ENCODE measurements at places on chromosomes 7 and 10. TPM values are rescaled to one million over a fixed set of nuclear protein-coding genes. Genes with fewer than 3 reads are reported as not detected.

DNA sequence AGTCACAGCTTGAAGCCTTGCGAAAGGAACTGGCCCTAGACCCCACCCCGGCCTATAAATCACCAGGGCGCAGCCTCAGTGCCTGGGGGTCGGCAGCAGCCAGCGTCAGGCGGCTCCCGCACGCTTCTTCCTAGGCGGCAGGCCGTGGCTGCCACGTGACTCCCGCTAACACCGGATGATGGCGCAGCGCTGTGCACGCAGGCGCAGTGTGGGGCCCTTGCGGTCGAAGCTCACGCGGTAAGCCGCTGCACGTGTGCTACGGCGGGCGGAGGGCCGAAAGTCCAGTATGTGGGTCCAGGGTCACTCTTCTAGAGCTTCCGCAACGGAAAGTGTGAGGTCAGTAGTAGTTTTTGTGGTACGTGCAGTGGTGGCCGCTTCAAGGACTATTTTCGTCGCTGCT lies at the start of gene STK31:
Gene STK31 (plus strand): TSS at position 220 of the 400 bp plus-strand sequence. CDS start 67 bp downstream, at position 287.
- no peak for DNase-seq

Gene BMPER
- 2.5 TPM for total RNA-seq

DNA sequence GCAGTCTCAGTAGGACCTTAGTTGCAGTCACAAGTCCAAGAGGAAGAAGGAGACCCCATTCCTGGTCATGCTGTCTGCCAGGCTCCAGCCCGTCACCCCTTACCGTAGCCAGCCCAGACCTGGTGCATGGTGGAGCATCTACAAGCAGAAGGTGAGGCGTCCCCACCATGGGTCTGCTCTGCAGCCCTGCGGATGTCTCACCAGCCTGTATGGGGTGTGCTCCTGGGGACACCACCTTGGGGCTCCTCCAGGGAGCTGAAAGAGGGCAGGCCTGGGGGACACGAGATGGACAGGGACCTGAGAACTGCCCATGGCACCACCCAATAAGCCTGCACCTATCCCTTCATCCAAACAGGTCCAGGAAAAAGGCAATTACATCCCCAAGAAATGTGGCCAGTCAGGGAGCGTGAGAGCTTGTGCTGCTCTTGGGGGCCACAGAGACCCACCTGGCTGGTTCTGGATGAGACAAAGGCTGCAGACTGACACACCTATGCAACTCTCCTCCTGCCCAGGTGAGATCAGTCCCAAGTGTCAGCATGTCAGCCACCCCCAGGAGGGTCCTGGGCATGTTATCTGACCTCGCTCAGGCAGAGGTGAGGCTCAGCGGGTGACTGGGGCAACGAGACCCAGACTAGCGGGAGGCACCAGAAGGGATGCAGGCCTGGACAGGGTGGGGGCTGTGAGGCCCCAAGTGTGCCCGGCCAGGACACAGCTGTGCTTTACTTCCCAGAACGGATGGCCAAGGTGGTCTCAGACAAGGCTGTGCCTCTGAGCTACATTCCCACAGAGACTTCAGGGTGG lies 84.5 kb upstream of the RET start:
- DNase-seq = no peak

Gene ASZ1
- total RNA-seq = not detected

Gene PFKP
- 52.3 TPM for total RNA-seq

Gene OR6B1
- total RNA-seq = not detected

Measured in endothelial cell (in vitro differentiated cells).